ENCODE measurements at places on chromosomes 6 and 20. TPM values are rescaled to one million over a fixed set of nuclear protein-coding genes. Genes with fewer than 3 reads are reported as not detected.

VAPB gene
- 14.0 TPM for total RNA-seq

FERMT1 gene
- total RNA-seq: 69.5 TPM

SSTR4 gene
- not detected for total RNA-seq

COL19A1 gene
- total RNA-seq: not detected

OARD1 gene
- total RNA-seq: 8.2 TPM

SIRPB2 gene
- total RNA-seq: 0.21 TPM

PSORS1C2 gene
- not detected for total RNA-seq

SPTLC3 gene
- 5.1 TPM for total RNA-seq

OR2H2 gene
- 0.24 TPM for total RNA-seq

NOX3 gene
- not detected for total RNA-seq

DOK5 gene
- total RNA-seq: 0.24 TPM

SLC22A16 gene
- not detected for total RNA-seq

SLC22A2 gene
- 3.9 TPM for total RNA-seq

LINC00237 gene
- not detected for total RNA-seq

ULBP1 gene
- total RNA-seq: 1.5 TPM

SDCBP2 gene
- total RNA-seq: 80.4 TPM

TNFRSF6B gene
- 7.5 TPM for total RNA-seq

HMGCLL1 gene
- total RNA-seq: not detected

FOXS1 gene
- total RNA-seq: not detected

BEND6 gene
- 1.2 TPM for total RNA-seq

KCTD20 gene
- total RNA-seq: 30.9 TPM

DPM1 gene
- 76.5 TPM for total RNA-seq

GINS1 gene
- total RNA-seq: 6.0 TPM

STMND1 gene
- not detected for total RNA-seq

SNAI1 gene
- not detected for total RNA-seq

PNLDC1 gene
- under 0.01 TPM for total RNA-seq

POPDC3 gene
- total RNA-seq: 4.3 TPM

PTCRA gene
- total RNA-seq: not detected

PAQR8 gene
- total RNA-seq: 1.7 TPM

HLA-DOB gene
- 0.72 TPM for total RNA-seq

TNFRSF21 gene
- total RNA-seq: 72.3 TPM

NR2E1 gene
- not detected for total RNA-seq

Data from tracheal epithelial cell (primary cell).